Foreskin keratinocyte (primary cell): ENCODE measurements at places on chromosomes 16 and 17.
A peak's percentile ranks its signal among the peaks of the same experiment; 100 is the strongest.

GRCh38 chr16:3652373-3653195, 1.9 kb upstream of the DNASE1 start:
- DNase-seq, result no peak

- DNase-seq, result no peak
These were observed 104.5 kb downstream of the RMI2 start for GRCh38 chr16:11449716-11450115.

DNA sequence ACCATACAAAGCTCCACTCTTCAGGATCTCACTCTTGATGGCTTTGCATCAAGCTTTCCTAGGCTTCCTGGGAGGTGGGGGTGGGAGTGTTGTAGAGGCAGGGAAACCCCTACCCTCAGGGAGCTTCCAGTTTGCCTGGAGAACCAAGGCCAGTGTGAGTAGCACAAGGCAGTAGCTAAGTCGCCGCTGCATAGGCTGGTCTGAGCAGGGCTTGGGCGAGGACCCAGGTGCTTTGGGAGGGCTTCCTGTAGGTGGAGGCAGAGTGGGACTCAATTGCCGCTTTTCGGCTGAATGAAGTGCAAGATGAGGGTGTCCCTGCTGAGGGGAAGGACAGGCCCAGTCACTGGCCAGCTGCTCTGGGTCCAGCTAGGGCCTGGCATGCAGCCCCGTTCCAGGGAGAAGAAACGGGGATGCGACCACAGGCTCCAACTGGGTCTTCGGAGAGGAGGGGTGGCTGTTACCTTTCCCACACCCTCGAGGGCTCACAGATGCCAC, 3.9 kb downstream of the CD79B start:
- no peak for DNase-seq

DNA sequence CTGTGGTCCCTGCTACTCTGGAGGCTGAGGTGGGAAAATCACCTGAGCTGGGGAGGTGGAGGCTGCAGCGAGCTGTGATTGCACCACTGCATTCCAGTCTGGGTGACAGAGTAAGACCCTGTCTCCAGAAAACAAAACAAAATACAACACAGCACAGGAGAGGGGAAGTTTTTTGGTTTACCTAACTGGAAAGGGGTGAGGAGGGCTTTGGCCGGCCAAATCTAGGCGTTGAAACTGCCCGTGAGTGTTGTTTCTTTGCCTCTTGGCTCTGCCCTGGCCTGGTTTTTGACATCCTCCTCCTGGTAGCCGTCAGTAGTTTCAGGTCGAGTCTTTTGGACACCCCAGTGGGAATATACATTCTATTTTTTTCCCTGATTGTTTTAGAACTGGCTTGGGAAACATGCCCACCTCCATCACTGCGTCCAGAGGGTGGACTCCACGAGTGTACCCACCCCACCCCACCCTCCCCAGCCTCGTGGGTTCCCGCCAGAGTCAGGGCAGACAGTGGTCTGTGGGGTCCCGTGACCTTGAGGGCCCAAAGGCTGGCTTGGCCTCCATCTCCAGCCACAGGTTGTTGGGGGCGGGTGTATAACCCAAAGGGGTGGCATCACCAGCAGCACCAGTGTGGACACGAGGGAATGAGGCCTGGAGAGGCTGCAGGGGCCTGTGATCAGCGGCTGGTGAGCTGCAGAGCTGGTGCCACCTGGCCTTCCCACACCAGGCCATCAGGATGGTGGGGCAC, 42.7 kb downstream of the NT5M start:
- DNase-seq, result no peak

- no peak for DNase-seq
These were observed 36.2 kb downstream of the ADCY7 start for GRCh38 chr16:50302472-50303005.

DNA sequence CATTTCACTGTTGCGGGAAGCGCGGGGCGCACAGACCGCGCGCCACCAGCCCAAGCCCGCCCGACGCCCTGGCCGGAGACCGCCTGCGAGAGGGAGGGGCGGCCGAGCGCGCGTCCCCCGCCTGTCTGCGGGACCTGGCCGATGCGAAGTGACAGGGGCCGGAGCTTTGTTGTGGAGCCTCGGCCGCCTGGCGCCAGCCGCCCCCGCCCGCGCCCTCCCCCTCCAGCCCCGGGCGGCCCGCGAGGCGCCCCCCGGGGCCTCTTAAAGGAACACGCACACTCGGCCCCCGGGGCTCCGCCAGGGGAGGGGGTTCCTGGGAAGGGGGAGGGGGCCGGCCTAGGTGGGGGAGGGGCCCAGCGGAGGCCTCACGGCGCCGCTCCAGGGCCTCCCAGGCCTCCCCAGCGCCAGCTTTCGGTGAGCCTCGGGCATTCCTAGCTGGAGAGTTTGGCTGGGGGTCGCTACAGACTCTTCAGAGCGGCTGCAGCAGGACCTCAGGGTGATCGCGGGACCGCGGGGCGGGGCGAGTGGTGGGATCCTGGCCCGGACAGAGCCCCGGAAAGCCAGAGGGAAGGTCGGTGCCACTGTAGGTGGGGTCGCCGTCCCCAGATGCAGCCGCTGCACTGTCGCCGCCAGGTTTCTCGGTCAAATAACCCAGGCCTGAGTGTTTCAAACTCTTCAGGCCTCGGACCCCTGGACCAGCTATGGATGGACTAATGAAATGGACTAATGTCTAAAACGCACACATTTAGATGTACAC, 2.4 kb upstream of the TBX2 start:
- DNase-seq, result no peak

DNA sequence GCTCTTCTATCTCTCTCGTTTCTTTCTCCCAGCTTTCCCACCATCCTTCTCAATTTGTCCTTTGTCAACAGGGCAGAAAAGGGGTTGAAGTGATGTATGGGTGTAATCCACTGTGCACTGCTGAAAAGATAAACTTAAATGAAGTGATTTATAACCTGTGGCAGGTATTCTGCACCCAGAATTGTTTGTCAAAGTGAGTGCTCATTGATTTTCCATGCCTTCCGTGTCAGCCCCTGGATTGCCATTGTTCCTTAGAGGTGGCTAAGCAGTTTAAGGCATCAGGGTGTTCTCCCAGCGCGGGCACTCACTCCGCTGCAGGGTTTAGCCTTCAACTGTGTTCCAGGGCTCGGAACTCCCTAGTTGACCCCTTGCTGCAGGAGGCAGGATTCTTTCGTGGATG, 82.9 kb downstream of the PITPNC1 start:
- no peak for DNase-seq

DNA sequence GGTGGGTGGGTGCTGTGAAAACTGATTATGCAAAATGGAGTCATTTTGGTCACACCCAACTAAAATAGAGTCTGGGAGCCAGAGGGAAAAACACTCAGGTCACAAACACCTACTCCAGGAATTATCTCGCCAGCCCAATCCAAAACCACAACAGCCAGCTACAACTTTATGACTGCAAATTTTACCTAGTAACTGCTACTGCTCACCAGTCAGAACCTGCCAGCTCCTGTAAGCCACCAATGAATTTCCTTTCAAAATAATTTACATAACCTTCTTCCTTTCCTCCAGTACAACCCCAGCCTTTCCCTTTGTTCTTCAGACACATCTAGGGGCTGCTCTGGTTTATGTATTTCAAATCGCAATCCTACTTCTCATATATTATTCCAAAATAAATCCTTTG, 52.6 kb upstream of the DYNLRB2 start:
- no peak for DNase-seq

GRCh38 chr16:78988361-78988969, 612.1 kb downstream of the MAF start:
- DNase-seq, result no peak

- peak; percentile 58 for DNase-seq
These were observed 27.1 kb upstream of the SNN start for GRCh38 chr16:11640987-11641817.

DNA sequence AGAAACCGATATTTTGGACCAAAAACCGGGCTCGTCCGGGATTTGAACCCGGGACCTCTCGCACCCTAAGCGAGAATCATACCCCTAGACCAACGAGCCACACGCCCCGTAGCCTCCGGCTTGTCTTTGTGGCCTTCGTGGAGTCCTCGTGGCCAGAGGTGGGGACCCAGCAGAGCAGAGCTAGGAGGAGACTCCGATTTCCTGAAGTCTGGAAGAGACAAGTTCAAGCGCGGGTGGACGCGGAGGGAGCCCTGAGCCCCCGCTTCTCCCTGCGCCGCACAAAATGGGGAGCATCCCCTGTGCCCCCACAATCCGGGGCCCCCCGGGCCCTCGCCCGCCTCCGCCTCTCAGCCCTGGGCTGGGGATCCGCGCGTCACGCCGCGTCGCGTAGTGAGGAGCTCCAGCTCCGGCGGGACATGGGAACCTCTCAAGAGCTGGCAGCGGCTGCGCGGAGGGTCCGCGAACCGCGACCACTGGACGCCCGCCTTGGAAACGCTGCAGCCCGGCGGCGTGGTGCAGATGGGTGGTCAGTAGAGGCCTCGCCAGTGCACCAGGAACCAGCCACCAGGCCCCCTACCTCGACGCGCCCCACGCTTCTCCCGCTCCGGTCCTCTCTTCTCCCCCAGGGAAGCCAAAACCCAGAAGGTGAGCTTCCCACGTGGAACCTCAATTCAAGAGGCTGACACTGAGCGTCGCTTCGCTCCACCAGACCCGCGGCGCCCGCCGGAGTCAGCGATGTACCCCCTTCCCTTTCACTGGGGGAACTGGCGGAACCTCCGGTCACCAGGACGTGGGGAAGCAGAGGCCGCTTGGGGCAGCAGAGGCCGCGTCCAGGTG, 5.2 kb upstream of the OR1F1 start:
- no peak for DNase-seq

DNA sequence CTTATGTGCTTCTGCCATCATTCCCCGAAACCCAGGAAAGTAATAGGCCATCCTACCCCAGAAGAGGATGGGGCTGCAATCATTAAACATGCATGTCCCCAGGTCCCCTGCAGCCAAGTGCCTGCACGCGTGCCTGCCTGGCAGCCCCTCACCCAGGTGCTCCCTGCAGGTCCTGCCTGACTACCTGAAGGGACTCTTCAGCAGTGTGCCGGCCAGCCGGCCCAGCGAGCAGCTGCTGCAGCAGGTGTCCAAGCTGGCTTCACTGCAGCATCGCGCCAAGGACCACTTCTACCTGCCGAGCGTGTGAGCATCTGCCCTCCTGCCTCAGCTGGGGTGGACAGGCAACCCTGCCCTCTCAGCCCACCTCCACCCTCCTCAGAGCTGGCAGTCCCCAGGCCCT, 16.2 kb upstream of the ALKBH5 start:
- DNase-seq, result no peak

DNA sequence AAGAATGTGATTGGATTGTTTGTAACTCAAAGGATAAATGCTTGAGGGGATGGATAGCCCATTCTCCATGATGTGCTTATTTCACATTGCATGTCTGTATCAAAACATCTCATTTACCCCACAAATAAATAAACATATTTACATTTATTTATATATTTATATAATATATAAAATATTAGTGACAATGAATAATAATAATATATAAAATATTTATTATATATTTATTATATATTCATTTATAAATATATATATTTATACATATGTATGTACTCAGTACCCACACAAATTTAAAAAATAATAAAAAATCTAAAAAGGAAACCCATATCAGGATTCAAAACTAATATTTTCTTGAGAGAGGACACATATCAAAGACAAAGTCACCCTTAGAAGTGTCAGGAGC, 429.9 kb downstream of the KCNJ2 start:
- DNase-seq, result no peak

- DNase-seq, result no peak
These were observed 7.8 kb upstream of the AHSP start for GRCh38 chr16:31519759-31520431.

GRCh38 chr16:4244254-4245076, 2.6 kb upstream of the SRL start:
- DNase-seq, result no peak

GRCh38 chr17:37546302-37546701, 56.6 kb downstream of the DUSP14 start:
- DNase-seq, result no peak
